ENCODE measurements at places on chromosomes 13 and 19.

DNA sequence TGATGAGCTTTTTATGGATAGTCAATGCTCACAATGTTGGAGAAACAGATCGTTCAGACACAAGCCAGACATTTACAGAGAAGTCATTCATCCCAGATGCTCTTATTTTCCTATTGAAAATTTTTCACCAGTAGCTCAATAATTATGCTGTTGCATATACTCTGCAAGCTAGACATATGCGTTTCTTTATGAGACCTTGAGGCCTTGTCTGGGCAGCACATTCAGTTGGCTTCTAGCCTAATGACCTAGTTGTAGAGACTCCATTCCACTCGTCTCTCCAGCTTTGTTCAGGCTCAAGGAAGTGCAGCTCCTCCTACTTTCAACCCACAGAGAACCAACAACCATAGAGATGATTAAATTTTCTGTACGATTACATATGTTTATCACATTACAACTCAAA lies 237.7 kb downstream of the MZT1 start:
- DNase-seq: no peak

DNA sequence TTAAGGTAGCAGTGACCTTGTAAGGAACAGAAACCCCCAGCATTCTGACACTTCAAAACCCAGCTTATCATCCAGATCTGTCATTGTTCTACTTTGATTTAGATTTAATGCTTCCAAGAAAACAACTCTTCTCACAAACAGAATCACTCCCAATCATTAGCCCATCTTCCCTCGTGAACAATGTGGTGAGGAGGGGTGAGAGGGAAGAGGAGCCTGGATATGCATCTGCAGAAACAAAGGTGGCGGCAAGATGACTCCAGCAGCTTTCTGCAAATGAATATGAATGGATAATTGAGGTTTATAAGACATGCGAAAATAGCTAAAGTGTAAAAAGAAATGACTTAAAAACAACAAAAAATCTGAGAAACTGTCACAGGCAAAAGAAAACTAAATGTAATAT lies 859.9 kb upstream of the SLC10A2 start:
- no peak for DNase-seq

GRCh38 chr13:31982124-31982523 lies 49.5 kb upstream of the FRY start:
- no peak for DNase-seq

GRCh38 chr13:44064357-44064756 lies 184.7 kb downstream of the LACC1 start:
- DNase-seq: no peak

DNA sequence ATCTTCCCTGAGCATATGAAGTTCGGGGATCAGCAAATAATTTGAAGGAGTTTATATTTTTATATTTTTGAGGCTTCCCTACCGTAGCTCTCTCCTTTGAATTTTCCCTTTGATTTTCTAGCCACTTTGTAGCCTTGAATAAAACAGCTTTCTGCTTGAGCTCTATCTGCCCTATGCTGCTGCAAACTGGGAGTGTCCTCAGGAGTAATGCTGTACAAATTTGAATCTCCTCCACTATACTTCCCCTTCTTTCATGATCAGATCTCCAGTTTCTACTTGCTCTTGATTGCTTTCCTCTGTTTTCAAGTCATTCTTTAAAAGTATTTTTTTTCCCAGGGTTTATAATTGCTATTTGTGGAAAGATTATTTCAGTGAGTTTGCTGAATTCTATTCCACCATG lies 14.6 kb downstream of the PDS5B start:
- DNase-seq: no peak

- DNase-seq: no peak
Measured at GRCh38 chr13:50122455-50122854, 107.2 kb downstream of the KCNRG start.

DNA sequence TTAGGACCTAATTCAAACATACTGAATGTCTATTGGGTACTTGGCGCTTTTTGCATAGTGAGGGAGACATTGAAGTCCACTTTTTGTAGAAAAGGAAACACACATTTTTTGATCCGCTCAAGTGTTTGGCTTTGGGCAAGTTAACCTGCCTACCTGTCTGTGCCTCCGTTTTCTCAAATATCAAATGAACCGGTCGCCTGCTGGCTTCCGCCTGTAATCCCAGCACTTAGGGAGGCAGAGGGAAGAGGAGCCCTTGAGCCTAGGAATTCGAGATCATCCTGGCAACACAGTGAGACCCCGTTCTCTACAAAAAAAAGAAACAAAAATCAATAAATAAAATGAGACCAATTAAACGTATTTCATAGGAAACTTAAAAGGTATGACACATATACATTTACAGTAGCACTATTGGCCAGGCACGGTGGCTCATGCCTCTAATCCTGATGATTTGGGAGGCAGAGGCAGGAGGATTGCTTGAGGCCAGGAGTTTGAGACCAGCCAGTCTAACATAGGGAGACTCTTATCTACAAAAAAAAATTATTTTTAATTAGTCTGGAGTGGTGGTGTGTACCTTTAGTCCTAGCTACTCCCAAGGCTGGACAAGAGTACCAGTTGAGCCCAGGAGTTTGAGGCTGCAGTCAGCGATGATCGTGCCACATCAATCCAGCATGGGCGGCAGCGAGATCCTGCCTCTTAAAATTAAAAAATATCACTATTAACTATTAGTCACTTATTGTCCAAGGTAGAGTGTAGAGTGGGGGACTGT lies 1.3 kb downstream of the RAD23A start:
- no peak for DNase-seq

DNA sequence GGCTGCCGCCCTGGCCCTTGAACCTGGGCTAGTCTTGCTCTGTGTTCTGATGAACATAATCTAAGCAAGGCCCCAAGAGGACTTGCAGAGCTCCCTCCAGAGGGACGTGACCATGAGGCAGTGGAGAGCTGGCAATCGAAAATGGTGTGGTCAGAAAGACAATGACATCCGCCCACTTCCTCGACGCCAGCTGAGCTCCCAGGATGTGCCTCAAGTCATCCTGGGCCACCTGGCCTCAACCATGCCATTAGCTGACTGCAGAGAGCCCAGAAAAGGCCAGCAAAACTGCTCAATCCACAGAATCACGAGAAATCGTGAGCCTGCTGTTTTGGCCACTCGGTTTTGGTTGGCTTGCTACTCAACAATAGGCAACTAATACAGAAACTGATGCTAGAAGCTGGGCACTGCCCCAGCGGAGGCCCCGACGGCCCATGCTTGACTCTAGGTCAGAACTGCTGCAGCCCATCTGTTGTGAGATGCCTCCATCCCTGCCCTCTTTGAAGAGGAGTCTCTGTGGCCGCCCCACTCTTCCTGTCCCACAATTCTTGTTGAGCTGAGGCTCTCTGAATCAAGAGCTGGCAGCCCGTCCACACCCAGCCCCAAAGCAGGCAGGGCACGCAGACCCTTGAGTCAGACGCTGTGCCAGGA lies 53.3 kb downstream of the STK24 start:
- no peak for DNase-seq

DNA sequence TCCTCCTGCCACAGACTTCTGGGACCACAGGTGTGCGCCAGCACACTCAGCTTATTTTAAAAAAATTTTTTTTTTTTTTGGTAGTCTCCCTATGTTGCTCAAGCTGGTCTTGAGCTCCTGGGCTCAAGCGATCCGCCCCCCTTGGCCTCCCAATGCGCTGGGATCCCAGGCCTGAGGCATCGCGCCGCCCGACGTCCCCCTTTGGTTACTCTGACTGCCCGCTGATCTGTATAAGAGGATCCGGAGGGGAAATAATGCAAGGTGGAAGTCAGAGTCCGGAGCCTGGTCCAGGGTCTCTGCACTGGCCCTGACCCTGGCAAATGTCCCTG lies 486 bp upstream of the ZNF805 start:
- no peak for DNase-seq

GRCh38 chr19:46497773-46498172 lies 2.1 kb upstream of the PNMA8B start:
- DNase-seq: no peak

DNA sequence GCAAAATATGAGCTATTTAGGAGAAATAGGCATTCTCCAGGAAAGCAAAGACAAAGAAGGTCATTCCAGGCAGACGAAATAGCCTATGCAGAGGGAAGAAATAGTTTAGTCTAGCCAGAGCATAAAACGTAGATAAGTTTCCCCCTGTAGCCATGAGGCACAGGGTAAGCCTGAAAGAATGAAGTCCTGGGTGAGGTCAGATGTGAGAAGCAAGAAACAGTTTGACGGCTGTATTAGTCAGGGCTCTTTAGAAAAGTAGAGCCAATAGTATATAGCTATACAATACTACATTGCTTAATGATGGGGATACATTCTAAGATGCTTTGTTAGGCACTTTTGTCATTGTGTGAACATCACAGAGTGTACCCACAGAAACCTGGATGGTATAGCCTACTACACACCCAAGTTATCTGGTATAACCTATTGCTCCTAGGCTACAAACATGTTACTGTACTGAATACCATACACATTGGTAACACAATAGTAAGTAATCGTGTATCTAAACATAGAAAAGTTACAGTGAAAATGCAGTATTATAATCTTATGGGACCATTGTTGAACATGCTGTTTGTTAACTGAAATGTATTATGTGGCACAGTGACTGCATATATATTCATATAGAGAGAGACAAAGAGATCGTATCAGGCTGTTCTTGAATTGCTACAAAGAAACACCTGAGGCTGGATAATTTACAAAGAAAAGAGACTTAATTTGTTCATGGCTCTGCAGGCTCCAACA lies 59.3 kb upstream of the WDFY2 start:
- DNase-seq: no peak

- no peak for DNase-seq
Measured at GRCh38 chr19:2533686-2534422, 57.9 kb downstream of the GADD45B start.

DNA sequence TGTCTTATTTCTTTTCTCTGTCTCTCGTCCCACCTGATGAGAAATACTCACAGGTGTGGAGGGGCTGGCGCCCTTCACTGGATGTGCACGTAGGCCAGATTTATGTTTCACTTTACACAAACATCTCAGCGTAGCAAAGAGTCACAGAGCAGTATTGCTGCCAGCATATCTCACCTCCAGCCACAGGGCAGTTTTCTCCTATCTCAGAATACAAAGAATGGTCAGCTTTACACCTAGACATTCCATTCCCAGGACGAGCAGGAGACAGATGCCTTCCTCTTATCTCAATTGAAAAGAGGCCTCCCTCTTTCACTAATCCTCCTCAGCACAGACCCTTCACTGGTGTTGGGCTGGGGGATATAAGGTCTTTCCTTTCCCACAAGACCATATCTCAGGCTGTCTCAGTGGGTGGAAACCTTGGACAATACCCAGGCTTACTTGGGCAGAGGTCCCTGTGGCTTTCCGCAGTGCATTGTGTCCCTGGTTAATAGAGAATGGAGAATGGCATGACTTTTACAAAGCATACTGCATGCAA lies 7.2 kb upstream of the ZNF611 start:
- no peak for DNase-seq

GRCh38 chr13:38700051-38700450 lies 13.2 kb downstream of the FREM2 start:
- DNase-seq: no peak

- no peak for DNase-seq
Measured at GRCh38 chr13:75359266-75359665, 122.7 kb downstream of the TBC1D4 start.

GRCh38 chr19:4606921-4607678 lies 32.2 kb upstream of the TNFAIP8L1 start:
- DNase-seq: peak; percentile 72

GRCh38 chr19:48152551-48152950 lies 17.6 kb downstream of the LIG1 start:
- peak; percentile 7 for DNase-seq

- no peak for DNase-seq
Measured at GRCh38 chr13:41293272-41293671, 17.8 kb upstream of the NAA16 start.

- no peak for DNase-seq
Measured at GRCh38 chr13:43244481-43244880, 221.1 kb downstream of the DNAJC15 start.

- no peak for DNase-seq
Measured at GRCh38 chr19:54626757-54627156, 3.5 kb upstream of the LILRB1 start.

DNA sequence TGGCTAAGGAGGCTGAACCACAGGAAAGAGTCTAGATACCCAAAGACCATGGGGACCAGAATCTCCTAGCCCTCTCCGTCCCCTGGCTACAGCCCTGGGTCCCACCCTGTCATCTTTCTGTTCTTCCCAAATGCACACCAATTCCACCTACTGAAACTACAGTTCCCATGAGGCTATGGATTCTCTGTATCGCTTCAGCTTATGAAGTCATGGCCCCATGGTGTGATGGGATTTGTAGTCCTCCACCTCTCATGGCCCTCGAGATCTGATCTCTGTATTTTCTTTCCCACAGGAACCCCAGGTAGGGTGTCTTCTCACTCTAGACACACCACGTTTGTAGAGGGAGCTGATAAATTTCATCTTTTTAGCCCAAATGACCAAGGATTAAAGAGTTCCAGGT lies 11.8 kb downstream of the PTPRH start:
- DNase-seq: no peak

GRCh38 chr13:81388400-81388799 lies 1047.5 kb upstream of the SPRY2 start:
- DNase-seq: no peak

DNA sequence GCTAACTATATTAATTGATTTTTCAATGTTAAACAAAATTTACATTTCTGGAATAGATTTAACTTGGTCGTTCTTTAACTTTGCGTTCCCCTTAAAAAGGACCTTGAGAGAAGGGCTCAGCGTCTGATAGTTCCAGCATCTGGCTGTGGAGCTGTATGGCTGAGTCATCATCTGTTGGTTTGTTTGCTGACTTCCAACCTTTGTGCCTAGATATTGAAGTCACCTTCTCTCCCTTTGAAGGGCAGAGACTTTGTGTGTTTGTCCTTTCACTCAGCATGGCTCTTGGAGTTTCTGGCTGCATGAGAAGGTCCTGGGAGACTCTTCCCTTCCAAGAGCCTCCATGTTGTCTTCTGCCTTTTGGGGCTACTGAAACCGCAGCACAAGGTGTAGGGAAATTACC lies 16.6 kb upstream of the IRS2 start:
- no peak for DNase-seq

DNA sequence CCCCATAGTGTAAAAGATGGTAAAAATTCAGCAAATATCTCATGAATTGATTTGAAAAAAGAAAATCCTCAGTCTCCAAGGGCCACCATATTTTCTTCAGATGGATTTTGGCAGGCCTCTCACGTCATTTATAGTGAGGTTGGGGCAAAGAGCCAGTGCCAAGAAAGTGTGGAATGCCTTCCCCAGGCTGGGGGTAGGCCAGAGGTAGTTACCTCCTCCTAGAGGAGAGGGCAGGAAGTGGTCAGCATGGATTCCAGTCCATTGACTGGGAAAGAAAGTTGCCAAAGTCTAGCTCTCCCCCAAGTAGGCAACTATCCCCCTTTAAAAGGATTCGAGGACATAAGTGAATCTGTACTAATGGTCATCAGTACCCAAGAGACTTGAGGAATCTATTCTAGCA lies 68.4 kb upstream of the KCTD4 start:
- no peak for DNase-seq

- DNase-seq: no peak
Measured at GRCh38 chr13:33740134-33740538, 77.8 kb upstream of the RFC3 start.

- DNase-seq: no peak
Measured at GRCh38 chr19:35731353-35731752, 10.9 kb downstream of the IGFLR1 start.
